ENCODE measurements at places on chromosomes 16 and 17.

GRCh38 chr16:477301-478157 is 50.0 kb upstream of the CAPN15 start:
- no peaks in the 10 kb centered on the region for H3K27me3 ChIP-seq
- no peaks in the 10 kb centered on the region for H3K4me1 ChIP-seq
- peaks cover 4% of the 10 kb centered on the region for H3K36me3 ChIP-seq

GRCh38 chr16:66523861-66524354 is 26.0 kb downstream of the TK2 start:
- H3K36me3 ChIP-seq, result peaks cover 3% of the 10 kb centered on the region
- no peak for DNase-seq
- H3K27me3 ChIP-seq, result no peaks in the 10 kb centered on the region
- H3K27ac ChIP-seq, result no peak overlapping the region
- no peaks in the 10 kb centered on the region for H3K4me1 ChIP-seq

DNA sequence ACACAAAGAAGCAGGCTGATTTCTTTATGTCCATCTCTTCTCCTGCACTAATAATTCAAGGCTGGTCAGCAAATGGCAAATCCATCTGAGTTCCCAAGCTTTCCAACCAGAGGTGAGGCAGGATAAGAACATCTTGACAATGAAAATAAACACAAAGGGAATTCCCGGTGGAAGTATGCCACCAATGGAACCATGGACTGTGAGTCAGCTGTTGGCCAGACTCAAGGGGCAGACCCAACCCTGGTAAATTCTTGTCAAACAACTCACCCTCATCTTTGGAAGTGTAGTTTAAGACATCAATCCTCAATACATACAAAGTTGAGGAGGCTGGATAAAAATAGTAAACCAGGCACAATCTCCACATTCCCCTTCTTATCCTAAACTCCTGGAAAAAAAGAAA is 74.3 kb upstream of the CES5A start:
- no peak overlapping the region for H3K4me3 ChIP-seq
- no peaks in the 10 kb centered on the region for H3K36me3 ChIP-seq
- no peak overlapping the region for H3K27ac ChIP-seq
- H3K27me3 ChIP-seq, result no peaks in the 10 kb centered on the region
- no peaks in the 10 kb centered on the region for H3K4me1 ChIP-seq

- no peaks in the 10 kb centered on the region for H3K27me3 ChIP-seq
- DNase-seq, result no peak
- H3K27ac ChIP-seq, result no peak overlapping the region
- H3K36me3 ChIP-seq, result peaks cover 20% of the 10 kb centered on the region
- H3K4me3 ChIP-seq, result no peak overlapping the region
- H3K4me1 ChIP-seq, result no peaks in the 10 kb centered on the region
Measured at GRCh38 chr17:17215575-17215974, 9.4 kb upstream of the PLD6 start.

Measured in SK-N-SH (cell line).